NCI-H510A treated with DMSO at 0.1 percent for 48 hours (cell line): ENCODE measurements at places on chromosomes 3 and 15.

DNA sequence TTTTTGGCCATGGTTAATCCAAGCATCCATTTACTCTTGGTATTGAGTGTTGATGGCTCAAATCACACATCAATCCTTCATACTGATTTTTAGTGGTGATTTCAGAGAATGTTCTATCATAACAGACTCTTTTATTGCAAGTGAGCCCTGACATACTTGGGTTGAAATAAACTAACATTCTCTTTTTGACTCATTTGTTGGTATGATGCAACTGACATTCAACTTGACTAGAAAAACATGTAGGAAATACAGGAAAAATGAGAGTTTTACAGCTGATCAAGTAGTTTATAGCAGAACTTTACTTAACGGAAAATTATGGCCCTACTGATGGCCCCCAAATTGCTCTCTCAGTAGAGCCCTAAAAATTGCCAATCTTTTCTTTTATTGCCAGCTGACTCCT is 173.9 kb upstream of the CD96 start:
- no peak for DNase-seq

DNA sequence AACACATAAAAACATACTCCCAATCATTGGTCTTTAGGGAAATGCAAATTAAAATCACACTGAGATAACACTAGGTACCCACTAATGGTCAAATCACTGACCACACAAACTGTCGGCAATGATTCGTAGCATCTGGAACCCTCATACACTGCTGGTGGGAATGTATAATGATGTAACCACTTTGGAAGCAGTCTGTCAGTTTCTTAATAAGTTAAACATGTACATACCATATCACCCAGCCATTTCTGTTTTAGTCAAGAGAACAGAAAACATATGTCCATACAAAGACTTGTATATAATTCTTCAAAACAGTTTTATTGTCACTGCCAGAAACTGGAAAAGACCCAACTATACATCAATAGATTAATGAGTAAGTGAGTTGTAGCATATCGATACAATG is 63.3 kb upstream of the LRRC3B start:
- no peak for DNase-seq

DNA sequence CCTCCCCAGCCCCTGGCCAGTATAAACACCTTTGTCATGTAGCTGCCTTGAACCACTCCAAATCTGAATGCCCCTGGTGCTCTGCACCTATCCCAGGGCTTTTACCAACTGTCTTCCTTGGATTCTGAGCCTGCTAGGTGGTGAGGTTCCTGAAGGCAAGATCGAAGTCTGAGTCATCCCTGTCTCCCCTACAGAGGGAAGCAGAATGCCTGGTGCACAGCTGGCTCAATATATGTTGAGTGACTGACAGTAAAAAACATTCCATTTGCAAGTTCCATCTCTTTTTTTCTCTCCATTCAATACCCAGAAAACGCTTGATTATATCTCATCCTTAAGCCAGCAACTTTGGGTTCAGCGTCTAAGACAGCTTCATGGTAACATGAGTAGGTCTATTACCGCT is 24.7 kb downstream of the SLC24A1 start:
- no peak for DNase-seq

DNA sequence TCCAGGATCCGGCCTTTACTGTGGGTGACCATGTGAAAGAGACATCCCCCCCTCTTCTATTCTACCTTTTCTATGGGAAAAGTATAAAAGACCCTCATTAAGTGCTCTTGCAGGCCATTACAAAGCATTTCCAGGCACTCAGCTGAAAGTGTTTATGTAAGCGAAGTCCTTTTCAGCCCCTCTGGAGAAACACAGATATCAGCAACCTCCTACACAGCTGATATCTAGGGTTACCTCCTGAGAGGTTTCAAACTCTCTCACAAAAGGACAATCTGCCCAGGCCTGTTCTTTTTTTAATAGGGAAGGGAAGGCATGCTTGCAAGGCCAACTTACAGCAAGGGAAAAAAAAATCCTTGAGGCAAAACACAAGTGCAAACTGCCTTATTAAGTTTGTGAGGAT is 12.6 kb downstream of the ETV5 start:
- DNase-seq = no peak

GRCh38 chr3:189498995-189499704 is 132.0 kb upstream of the TP63 start:
- no peak for DNase-seq

DNA sequence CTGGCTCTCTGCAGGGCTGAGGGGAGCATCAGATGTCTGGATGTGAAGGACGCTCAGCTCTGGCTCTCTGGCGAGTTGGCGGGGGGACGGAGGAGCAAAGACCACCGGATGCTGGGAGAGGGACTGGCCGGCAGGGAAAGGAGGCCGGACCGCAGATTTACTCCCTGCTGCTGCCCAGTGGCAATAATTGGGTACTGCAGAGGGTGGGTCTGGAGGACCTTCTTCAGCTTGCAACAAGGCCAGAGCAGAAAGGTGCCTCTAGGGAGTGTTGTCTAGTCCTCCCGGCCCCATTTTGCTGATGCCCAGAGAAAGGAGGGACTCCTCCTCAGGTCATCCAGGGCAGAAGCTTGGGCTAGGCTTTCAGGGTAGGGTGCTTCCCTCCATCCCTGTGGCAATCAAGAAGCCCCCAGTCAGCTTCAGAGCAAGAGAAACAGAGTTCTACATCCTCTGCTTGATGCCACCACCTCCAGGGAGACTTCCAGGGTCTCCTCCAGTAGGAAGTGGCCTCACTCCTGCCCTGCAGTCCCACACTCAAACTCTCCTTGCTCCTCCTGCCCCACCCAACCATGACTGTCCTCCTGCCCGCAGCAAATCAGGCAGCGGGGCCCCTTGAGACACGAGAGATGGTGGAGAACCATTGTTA is 20.3 kb upstream of the CSPG4 start:
- DNase-seq = peak; percentile 37

DNA sequence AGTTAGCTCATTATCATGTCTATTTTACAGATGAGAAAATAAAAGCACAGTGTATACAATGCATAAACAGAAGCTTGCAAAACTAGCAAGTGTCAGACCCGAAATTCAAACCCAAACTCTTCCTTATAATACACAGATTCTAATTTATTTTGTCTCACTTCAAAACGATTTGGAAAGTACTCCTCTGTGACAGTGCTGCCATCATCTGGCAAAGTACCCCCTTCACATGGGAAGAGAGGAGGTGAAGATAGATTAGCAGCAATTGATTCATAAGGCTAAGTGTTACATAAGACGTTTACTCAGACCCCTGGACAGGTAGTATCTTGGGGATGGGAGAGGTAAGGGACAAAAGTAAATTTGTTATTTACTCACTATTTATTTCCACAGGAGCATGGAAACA is 744.0 kb upstream of the SGO1 start:
- DNase-seq = peak; percentile 14

DNA sequence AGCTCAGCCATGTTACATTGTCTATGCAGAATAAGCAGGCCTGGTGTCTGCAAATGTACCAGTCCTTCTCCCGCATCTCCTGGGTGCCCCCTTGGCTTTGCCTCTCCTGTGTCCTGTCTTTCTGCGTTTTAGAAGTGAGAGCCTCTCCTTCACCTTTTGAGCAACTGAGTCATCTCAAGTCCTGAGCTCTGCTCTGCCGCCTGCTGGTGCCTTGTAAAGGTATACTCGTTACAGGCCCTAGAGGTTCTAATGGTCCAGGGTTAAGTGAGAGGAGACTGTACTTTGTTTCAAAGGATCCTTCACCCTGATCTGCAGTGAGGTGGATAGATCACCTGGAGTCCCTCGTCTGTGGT is 12.6 kb downstream of the GHRL start:
- no peak for DNase-seq

- DNase-seq = no peak
Observed at GRCh38 chr15:39494462-39494861, 86.4 kb upstream of the THBS1 start.

DNA sequence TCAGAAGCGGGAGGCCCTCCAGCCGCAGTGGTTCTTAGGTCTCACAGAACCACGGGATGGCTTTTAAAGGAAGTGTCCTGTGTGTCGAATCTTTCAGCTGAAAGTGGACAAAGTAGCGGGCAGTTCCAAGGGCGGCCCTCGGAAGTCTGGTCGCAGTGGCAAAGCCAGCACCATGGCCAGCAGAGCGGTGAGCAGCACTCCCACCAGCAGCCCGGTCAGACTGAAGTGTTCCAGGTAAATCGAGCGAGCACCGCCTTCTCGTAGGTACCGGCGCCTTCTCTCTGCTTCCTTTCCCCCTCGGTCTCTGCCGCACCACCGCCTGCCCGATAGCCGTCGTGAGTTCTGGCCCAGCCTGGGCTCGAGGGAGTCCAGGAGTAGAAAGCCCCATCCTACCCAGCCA is 103.6 kb upstream of the ABHD17C start:
- no peak for DNase-seq

GRCh38 chr3:128317698-128318231 is 148.9 kb downstream of the DNAJB8 start:
- no peak for DNase-seq
